ENCODE measurements at places on chromosomes 6 and 20.
A peak's percentile ranks its signal among the peaks of the same experiment; 100 is the strongest.

- DNase-seq = no peak
Measured at GRCh38 chr20:3680701-3681351, 984 bp downstream of the ADAM33 start.

DNA sequence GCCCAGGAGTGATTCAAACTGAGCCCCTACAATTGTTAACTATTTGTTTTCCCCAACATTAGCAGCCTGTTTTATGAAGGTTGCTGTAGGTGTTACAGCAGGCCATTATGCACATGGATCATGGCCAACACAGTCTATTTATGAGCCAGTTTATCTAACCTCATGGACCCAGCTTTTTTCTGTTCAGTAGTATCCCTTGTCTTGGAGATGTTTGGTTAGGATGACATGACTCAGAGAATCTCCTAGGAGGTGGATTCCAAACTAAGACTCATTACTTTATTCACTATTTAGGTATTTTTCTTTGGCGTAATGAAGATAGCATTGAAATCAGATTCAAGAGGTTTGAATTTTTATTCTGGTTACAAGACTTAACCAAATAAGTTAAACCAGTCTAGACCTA is 62.8 kb upstream of the TFB1M start:
- no peak for DNase-seq

- DNase-seq = no peak
Measured at GRCh38 chr20:31836853-31837608, 8.4 kb downstream of the FOXS1 start.

GRCh38 chr6:140546640-140547039 is 1172.2 kb upstream of the CITED2 start:
- DNase-seq = no peak

GRCh38 chr6:40880906-40881305 is 158.1 kb downstream of the UNC5CL start:
- DNase-seq = no peak

DNA sequence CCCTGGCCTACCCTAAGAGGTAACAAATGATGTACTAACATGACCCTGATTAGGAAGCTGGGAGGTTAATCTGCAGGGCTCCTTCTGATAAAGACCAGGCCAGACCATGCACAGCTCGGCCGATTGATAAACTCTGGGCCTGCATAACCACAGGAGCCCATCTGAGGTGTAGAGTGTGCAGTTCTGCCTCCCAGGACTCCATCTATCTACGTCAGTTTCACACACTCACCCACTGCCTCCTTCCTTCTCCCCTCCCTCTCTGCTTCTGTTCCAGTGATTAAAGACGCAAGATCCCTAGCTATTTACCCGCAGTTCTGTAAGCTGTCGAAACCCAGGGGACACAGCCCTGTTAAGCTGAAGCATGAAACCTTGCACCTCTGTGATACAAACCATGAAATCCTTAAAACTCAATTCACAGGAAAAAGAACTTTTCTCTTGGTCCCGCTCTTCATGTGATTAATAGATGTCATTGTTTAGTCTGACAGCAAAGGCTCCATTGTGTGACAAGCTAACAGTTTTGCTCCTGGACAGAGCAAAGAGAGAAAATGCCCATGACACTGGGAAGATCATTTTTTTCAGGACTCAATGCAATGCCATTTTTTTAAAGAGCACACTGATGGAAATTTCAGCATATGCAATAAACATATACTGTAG is 470.6 kb downstream of the MAFB start:
- no peak for DNase-seq

DNA sequence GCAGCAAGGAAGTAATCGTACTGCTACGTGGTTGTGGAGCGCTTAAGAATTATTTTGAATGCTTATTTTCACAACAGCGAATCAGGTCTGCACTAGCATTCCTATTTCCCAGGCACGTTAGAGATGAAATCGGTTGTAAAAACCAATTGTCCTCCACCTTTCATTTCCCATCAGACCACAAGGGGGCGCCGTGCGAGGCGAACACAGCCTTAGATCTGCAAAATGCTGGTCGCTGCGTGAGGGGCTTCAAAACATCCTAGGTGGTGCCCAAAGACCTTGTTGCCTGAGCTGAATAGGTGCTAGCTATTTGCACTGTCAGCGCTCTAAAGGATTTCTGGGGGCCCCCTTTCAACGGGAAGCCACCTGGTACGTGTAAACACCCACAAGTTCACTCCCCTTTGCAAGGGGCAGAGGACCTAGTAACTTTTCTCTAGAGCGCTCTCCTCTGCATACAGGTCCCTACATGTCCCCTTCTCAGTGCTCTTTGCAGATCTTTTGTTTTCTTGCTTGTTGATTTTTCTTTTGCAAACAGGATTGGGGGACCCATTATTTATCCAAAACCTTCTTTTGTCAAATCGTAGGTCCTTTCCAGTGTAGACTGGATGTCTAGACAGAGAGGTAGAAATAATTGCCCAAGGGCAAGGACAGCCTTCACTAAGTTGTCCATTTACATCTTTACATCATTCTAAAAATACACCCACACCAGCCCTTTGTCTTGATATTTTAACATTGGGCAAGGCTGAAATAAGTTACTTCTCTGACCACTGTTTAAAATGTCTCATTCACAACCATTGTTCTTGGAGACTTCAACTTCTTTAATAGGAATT is 59.8 kb downstream of the NEDD9 start:
- DNase-seq = peak; percentile 48

DNA sequence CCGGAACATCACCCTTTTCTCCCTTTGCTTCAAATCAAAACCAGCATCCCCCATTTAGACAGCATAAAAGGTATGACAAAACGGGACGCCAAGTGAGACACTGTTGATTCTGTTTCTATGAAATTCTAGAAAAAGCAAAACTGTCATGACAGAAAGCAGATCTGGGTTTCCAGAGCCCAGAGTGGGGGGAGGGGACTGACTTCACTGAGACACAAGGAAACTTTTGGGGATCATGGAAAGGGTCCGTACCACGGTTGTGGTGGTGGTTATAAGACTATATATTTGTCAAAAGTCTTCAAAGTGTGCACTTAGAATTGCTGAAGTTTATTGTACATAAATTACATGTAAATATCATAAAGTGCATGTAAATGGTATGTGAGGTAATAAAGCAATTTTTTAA is 82.6 kb downstream of the SLC22A3 start:
- DNase-seq = no peak

- no peak for DNase-seq
Measured at GRCh38 chr6:2097464-2097863, 147.9 kb downstream of the GMDS start.

DNA sequence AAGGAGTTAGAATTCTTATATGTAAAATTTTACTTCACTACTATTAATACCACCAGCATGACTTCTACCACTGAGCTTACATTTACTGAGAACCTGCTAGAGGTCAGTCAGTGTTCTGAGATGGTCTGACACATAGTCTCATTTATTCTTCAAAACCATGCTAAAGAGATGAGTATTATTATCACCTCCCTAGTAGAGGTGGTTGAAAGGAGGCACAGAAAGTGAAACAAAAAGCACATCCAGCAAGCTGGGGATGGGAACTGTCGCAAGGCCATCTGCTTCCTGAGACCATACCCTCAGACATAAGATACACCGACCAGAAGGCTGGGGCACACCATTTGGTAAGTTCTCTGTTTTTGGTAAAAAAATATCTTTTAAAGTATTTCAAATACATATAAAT is 137.7 kb downstream of the INSM1 start:
- no peak for DNase-seq

- no peak for DNase-seq
Measured at GRCh38 chr6:139882977-139883728, 508.7 kb upstream of the CITED2 start.

GRCh38 chr6:140812636-140813035 is 1320.1 kb upstream of the GJE1 start:
- DNase-seq = no peak

DNA sequence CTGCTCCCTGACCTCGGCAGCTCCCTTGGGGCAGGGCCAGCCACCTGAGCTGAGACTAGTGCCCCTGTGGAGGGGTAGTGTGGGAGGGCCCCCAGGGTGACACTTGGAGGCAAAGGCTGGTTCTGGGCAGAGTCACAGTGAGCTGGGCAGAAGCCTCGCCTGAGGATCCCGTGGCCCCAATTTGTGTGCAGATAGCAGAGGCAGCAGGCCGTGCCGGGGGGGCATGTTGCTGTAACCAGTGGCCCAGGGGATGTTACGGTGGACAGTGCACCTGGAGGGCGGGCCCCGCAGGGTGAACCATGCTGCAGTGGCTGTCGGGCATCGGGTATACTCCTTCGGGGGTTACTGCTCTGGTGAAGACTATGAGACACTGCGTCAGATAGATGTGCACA is 2.9 kb downstream of the KLHDC3 start:
- no peak for DNase-seq

- DNase-seq = no peak
Measured at GRCh38 chr6:84284428-84285049, 57.1 kb upstream of the CEP162 start.

DNA sequence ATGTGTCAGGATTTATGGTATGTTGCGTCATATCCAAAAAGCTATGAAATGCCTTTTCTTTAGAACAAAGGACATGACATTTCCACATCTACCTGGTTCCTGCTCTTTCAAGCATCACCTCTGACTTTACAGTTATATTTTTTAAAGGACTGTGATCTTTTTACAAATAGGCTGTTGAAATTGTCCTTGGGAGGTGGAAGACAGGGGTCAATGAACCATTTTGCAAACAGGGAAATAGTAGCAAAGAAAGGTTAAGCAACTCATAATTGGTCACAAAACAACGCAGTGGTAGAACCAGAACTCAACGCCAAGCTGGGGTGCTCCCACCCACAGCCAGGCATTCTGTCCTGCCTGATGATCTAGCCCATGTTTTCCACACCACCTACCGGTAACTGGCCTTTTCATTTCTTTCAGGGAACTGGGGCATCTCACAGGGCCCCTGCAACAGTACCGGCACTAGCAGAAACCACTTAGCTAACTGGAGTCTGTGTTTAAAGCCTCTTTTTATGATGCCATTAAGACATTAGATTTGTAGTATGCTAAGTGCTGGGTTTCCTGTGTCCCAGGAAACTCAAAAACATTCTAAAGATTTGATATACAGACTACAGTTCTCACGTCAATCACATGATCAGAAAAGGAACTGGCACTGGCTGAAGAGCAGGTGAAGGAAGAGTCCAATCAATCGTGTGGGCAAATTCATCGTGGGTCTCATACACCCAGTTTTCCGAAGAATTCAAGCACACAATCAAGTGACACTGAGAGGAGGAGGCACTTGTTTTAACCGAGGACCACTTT is 13.9 kb downstream of the ZNF217 start:
- DNase-seq = no peak

- DNase-seq = no peak
Measured at GRCh38 chr6:9896806-9897205, 518.1 kb downstream of the TFAP2A start.

DNA sequence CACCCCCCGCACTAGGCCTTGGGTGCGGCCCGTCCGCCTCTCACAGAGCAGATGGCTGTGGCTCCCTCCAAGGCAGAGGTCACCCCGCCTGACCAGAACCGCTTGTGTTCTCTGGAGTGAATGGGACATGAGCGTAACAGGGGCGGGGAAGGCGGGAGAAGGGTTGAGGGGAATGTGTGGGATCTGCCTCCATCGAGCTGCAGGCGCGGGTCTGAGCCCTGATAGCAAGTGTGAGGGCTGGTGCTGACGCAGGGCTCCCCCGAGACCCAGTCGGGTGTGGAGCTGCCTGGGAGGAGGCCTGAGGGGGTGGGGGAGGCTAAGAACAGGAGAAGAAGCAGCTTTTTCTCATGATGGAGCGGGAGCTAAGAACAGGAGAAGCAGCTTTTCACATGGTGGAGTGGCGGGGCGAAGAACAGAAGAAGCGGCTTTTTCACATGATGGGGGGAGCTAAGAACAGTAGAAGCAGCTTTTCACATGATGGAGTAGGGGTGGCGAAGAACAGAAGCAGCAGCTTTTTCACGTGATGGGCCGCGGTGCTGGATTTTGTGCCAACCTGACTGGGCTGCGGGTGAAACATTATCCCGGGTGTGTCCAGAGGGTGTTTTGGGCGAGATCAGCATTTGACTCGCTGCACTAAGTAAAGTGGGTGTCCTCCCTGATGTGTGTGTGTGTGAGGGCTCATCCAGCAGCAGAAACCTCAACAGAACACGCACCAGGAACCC is 169.3 kb downstream of the TTLL2 start:
- no peak for DNase-seq

DNA sequence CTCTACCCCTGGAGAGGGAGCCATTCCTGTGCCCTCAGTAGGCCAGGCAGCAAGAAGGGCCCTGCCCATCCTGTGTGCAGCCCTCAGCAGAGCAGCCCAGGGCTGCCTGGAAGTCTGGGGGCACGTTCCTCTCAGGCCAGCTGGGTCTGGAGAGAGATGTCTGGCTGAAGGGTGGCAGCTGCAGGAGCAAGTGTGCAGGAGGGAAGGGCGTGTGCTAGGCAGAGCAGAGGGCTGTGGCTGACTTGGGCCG is 62.7 kb downstream of the NOL4L start:
- DNase-seq = no peak

- DNase-seq = no peak
Measured at GRCh38 chr6:340186-340955, 48.1 kb downstream of the DUSP22 start.

- DNase-seq = no peak
Measured at GRCh38 chr20:10359621-10360040, 74.4 kb downstream of the MKKS start.

GRCh38 chr20:44948107-44948506 is 12.1 kb downstream of the TOMM34 start:
- no peak for DNase-seq

- DNase-seq = no peak
Measured at GRCh38 chr20:58718121-58718563, 25.5 kb downstream of the NPEPL1 start.

GRCh38 chr6:36290668-36291620 is 21.1 kb downstream of the PNPLA1 start:
- DNase-seq = no peak

- no peak for DNase-seq
Measured at GRCh38 chr6:71393981-71394432, 105.4 kb downstream of the OGFRL1 start.

DNA sequence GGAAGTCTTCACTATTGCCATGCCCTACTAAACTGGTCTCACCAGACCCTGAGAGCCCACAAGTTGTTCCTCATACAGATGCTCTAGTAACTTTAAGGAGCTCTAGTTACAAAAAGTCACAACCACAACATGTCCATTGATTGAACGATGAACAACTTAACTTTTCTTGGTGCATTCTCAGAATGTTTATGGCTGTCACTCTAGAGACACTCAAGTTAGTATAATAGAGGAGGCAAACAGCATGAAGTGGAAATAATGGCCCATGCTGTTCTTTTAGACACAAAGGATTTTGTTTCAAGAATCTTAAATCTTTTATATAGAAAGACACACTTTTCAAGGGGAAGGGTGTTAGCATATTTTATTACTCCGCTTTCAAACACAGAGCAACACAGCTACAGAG is 934.4 kb downstream of the HACE1 start:
- no peak for DNase-seq

DNA sequence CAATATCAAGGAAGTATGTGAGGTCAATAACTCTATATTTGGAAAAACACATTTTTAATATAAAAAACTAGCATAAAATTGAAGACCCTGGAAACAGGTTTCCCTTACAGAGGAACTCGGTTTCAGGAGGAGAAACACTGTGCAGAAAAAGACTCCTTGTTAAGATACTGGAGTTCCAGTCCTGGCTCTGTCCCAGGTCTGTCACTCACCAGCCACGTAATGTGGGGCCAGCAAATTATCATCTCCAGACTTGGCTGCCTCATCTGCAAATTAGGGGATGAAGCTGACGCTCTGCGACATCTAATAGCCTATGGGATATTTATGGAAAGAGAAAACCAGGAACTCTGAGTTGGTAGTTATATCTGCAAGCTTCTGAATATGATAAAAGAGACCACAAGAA is 702.7 kb downstream of the EPHA7 start:
- DNase-seq = no peak

- no peak for DNase-seq
Measured at GRCh38 chr6:127343809-127344659, 625 bp upstream of the ECHDC1 start.
